Sciatic nerve (tissue), 2 donors: ENCODE measurements at places on chromosomes 6 and 20. TPM values are rescaled to one million over a fixed set of nuclear protein-coding genes. Genes with fewer than 3 reads are reported as not detected.

- no peak for DNase-seq
Observed at GRCh38 chr20:258269-258858, 840 bp downstream of the DEFB132 start.

DNA sequence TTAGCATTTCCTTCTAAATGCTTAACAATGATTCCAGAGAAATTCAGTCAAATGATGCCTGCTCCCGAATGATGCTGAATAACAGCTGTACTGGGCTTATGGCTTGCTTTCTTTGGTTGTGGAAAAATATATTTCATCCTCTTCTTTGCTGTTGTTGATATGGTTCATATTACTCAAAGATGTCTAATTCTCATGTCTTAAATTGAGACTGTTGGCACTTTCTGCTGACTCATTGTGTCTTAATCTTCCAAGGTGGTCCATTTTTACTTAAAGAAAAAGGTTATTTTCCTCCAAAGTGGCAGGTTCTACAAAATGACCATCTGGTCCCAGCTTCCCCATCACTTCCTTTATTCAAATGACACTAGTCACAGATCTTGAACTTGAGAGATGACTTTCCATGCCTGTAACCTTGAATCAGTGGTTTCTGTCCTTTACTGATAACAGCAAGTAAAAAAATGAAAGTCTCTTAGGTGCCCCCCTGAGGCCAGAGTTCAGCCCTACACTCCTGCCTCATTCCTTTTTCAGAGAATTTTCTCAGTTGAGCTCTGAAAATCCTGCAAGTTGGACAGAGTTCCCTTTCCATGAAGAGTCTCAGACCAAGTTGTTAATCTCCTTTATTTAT, 6.9 kb downstream of the SNAP25 start:
- DNase-seq = no peak

DNA sequence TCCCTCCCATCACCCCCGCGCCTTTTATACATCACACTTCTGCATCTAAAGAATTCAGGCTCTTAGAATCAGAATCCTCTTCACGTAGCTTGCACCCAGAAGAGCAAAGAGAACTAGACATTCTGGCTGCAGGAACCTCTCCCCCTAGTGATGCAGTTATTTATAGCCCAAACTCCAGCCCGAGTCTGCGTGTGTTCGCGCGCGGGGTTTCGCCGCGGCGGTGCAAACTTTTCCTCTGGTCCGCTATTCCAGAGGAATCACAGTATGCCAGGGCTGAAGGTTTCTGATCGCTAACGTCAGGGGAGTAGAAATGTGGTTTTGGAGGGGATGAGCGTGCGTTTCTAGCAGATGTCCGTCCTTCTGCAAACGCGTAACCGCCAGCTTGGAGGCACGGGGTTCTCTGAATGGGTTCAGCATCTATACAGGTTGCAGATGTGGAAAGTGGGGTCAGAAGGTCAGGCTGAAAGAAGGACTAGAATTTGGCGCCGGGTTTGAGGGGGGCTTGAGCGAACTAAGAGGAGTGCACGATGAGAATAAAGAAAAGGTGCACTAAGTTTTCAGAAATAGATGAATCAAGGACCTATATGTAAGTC, 1.8 kb downstream of the EPHA7 start:
- DNase-seq = no peak

DNA sequence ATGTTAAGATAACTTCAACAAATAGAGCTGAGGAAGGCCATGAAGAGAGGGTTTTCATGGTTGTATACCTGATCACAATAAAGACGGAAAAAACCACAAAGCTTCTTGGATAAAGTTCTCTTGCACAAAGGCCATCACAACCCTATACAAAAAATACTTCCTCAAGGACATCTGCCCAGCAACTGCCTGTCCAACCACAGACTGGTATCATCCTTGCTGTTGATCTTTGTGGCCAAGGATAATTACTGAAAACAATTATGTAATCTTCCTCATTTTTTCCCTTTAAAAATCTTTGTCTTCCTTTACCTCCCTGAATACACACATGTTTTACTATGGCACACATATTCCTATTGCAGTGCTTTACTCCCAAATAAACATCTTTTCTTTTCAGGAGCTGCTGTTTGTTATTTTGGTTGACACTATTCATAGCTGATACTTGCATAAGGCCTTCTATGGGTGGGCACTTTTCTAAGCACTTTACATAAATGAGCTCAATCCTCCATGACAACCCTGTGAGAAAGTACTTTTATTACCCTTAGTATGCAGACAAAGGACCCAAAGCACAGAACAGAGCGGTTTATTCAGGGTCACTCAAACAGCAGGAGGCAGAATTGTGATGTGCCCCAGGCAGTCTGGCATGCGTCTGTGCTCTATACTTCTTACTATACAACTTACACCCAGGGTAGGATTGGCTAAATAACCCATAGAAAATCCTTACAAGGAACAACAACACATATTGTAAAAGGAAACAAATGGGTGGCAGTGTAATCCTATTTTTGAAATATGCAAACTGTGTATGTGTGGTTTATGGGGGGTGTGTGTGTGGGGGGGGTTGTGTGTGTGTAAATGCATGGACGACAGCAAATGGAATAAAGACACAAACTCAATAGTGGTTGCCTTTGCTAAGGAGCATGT, 35.1 kb downstream of the SNRNP48 start:
- DNase-seq = no peak

GRCh38 chr20:6767536-6768227, at the start of gene BMP2:
Gene BMP2 (plus strand): TSS chr20:6767686. CDS start chr20:6770127, 2,441 bp downstream.
- peak; percentile 66 for DNase-seq

DNA sequence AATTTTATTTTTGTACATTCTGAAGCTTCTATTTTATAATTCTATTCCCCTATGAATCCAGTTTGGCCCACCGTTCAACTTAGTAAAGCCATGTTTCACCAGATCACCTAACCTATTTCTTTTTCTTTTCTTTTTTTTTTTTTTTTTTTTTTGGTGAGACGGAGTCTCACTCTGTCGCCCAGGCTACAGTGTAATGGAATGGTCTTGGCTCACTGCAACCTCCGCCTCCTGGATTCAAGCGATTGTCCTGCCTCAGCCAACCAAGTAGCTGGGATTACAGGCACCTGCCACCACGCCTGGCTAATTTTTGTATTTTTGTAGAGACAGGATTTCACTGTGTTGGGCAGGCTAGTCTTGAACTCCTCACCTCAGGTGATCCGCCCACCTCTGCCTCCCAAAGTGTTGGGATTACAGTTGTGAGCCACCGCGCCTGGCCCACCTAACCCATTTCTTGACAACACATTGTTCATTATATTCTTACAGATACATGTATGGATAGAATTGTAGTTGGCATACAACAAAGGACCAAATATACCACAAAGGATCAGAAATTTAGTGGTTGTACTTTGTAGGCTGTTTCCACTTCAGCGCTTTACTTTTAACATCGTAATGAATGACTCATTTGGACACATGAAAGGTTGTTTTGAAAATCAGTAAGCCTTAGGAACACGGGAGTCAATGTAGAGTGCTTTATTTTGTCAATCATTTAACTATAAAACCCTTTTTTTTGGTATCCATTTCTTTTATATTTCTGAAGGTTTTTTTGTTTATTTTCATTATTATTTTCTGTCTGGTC, 63.2 kb downstream of the GJA1 start:
- DNase-seq = no peak

The OPRL1 gene
- 1.0 TPM for total RNA-seq
